HuH-7 (cell line): ENCODE measurements at places on chromosomes 5 and 9.
A peak's percentile ranks its signal among the peaks of the same experiment; 100 is the strongest.

GRCh38 chr5:67065237-67065636 lies 131.4 kb downstream of the CD180 start:
- DNase-seq, result no peak

- DNase-seq, result no peak
Observed at GRCh38 chr9:89882930-89883361, 278.1 kb downstream of the GADD45G start.

DNA sequence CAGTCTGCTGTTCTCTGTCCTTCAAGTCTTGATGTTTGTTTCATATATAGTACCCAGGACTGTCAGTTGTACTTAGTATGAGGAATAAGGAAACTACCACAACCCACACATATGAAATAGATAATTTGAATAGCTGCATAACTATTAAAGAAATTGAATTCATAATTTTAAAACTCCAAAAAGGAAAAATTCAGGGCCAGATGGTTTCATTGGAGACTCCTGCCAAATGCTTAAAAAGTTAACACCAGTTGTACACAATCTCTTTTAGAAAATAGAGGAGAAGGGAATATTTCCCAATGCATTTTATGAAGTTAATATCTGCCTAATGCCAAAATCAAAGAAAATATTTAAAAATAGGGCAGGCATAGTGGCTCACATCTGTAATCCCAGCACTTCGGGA lies 24.6 kb upstream of the SPIN1 start:
- DNase-seq, result no peak

- peak; percentile 3 for DNase-seq
Observed at GRCh38 chr5:8458038-8458383, 589.1 kb downstream of the MTRR start.

DNA sequence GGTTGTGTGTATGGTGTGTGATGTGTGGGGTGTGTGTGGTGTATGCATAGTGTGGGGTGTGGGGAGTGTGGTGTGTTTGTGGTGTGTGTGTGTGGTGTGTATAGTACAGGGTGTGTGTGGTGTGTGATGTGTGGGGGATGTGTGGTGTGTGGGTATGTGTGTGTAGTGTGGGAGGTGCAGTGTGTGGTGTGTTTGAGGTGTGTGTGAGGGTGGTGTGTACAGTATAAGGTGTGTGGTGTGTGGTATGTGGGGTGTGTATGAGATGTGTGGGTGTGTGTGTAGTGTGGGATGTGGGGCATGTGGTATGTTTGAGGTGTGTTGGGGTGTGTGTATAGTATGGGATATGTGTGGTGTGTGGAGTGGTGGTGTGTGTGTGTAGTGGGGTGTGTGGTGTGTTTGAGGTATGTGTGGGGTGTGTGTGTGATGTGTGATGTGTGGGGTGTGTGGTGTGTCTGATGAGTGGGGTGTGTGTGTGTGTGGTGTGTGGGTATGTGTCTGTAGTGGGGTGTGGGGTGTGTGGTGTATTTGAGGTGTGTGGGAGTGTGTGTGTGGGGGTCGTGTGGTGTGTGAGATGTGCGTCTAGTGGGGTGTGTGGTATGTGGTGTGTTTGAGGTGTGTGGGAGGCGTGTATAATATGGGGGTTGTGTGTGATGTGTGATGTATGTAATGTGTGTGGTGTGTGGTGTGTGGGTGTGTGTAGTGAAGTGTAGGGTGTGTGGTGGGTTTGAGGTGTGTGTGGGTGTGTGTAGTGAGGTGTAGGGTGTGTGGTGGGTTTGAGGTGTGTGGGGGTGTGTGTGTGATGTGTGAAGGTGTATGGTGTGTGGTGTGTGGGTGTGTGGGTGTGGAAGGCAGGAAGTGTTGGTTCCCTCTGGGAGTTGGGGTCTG lies 8.6 kb downstream of the ECSCR start:
- no peak for DNase-seq

- DNase-seq, result no peak
Observed at GRCh38 chr9:110276781-110277180, 20.5 kb upstream of the TXN start.

- DNase-seq, result no peak
Observed at GRCh38 chr9:135419106-135419505, 60.5 kb upstream of the PPP1R26 start.

DNA sequence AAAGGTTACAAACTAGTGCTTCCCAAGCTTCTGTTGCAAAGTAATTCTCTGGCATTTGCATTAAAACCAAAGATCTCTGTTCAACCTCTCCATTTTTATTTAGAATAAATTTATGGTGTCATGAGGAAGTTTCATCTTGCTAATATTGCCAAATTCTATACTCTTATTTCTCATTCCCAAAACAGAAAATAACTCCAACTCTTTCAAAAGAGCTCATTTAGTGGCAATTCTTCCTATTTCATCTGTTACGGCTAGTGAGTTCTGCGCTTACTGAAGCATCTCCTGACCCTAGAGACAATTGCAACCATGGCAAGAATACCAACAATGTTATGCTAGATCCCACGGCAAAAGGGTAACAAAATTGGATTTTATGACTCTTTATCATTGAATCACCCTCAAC lies 97.0 kb downstream of the HINT1 start:
- no peak for DNase-seq

GRCh38 chr9:81848472-81848871 lies 79.8 kb upstream of the SPATA31D4 start:
- peak; percentile 59 for DNase-seq

- DNase-seq, result no peak
Observed at GRCh38 chr5:100469767-100470166, 65.4 kb upstream of the FAM174A start.

- peak; percentile 12 for DNase-seq
Observed at GRCh38 chr9:73683862-73684591, 532.4 kb downstream of the ANXA1 start.

- no peak for DNase-seq
Observed at GRCh38 chr9:127973169-127974000, 7.4 kb downstream of the EEIG1 start.

DNA sequence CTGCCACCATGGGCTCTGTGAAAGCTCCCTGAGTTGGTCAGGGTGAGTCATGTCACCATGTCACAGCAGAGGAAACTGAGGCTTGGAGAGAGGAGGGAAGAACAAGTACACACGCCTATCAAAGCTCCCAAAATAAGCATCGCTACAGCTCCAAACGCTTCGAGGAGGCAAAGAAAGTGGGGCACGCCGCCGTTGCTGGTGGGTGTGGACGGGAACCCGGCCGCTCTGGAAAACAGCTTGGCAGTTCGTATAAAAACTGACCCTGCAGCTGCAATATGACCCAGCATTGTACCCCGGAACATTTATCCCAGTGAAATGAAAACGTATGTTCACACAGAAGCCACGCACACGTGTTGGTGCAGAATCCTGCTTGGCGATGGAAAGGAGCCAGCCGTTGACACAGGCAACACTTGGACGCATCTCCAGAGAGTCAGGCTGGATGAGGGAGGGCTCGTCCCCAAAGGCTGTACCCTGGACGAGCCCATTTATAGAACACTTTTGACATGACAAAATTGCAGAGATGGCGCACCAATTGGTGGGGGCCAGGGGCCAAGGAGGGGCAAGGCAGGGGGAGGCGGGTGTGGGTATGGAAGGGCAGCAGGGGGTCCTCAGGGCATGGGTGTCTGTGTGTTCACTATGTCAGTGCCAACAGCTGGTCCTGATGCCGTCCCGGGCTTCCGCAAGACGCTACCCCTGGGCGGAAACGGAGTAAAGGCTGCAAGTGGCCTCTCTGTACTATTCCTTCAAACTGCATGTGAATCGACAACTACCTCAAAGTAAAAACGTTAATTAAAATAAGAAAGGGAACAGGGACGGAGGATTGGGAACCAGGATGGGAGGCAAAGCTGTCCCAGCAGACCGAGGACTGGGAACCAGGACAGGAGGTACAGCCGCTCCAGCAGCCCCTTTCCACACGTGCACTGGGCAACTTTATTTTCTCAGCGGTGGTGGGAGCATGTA lies 173.0 kb downstream of the OLFM1 start:
- DNase-seq, result no peak

GRCh38 chr9:90092508-90092907 lies 487.7 kb downstream of the GADD45G start:
- no peak for DNase-seq

- peak; percentile 76 for DNase-seq
Observed at GRCh38 chr9:112112941-112113681, 62.0 kb downstream of the SUSD1 start.

DNA sequence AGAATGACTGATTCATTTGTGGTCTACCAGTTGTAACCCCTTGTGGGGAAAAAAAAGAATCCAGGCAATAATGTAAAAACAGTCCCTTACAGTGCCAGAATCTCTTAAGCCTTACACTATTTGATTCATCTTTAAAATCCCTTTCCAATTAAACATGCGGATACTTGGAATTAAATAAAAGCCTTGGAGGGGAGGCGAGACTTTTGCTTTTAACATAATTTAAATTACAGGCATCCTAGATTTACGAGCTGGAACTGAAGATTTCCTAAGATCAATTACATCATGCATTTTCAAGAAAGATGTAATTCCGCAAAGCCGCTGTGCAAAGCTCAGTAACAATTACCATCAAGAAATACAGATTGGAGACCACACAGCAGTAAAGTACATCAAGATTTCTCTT lies 370.2 kb downstream of the MTRR start:
- DNase-seq, result no peak

DNA sequence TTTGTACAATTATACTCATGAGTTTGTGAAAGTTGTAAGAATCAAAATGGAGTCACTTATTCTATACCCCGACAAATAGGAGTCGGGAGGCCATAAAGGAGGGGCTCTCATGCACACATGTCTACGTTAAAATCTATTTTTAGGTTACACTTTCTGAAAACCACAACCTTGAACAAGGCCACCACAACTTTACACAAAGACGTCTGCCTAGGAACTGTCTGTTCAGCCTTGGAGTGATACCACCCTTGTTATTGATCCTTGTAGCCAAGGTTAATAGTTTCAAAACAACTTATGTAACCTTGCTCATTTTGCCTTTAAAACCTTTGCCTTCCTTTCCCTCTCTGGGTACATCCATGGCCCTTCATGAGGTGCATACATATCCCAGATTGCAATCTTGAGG lies 4.1 kb upstream of the NDFIP1 start:
- DNase-seq, result no peak

DNA sequence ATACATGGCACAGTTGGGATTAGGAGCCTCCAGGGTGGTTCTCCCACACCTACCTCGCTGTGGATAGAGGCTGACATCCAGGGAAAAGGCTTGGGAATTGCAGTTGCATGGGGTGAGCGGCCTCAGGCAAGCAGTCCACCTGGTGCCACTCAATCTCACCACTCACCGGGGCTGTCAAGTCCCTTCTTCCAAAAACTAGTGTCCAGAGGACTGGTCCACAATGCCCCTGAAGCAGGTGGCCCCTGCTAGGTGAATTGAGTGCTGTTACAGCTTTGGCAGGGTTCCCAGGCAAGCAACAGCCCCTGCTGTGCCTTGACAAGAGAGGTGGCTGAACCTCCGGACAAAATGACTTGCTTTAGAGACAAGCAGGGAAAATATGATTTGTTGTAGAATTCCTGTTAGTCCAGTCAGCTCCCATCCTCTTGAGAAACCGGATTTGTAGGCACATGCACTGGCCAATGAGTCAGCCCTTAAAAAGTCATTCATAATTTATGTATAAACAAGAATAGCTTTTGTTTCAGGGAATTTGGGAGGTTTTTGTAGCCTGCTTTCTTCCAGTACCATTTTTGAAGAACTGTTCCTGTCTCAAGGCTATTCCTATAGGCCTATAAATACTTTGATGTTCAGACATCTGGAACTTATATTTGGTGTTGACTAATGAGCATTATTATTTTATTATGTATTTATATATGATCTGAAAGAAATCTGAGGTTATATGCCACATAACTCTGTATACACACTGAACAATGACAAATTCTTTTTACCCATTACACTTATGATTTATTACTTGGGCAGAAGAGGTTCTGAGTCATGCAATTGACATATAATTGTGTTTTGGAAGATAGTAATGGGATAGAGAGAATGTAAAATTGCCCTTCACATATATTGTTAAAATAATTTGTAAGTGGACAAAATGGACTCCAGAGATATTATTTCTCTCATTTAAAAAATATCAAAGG lies 411.1 kb downstream of the ACTL7B start:
- DNase-seq, result no peak

DNA sequence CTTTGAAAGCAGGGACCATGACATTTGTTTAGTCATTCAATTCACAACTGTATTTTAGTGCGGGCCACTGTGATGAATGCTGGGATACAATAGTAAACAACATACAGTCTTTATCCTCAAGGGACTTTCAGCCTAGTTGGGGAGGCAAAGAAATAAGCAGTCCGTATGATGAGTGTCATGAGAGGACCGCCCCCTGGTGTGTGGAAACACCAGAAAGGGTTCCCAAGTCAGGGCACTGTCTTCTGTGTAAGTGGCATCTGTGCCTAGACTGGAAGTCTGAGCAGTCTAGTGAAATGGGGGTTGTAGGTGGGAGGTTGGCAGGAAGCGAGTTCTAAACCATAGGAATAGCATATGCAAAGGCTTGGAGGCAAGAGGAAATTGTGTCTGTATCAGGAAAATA lies 6.8 kb downstream of the C9orf43 start:
- DNase-seq, result no peak

- DNase-seq, result no peak
Observed at GRCh38 chr5:169636477-169637084, 494 bp upstream of the DOCK2 start.

DNA sequence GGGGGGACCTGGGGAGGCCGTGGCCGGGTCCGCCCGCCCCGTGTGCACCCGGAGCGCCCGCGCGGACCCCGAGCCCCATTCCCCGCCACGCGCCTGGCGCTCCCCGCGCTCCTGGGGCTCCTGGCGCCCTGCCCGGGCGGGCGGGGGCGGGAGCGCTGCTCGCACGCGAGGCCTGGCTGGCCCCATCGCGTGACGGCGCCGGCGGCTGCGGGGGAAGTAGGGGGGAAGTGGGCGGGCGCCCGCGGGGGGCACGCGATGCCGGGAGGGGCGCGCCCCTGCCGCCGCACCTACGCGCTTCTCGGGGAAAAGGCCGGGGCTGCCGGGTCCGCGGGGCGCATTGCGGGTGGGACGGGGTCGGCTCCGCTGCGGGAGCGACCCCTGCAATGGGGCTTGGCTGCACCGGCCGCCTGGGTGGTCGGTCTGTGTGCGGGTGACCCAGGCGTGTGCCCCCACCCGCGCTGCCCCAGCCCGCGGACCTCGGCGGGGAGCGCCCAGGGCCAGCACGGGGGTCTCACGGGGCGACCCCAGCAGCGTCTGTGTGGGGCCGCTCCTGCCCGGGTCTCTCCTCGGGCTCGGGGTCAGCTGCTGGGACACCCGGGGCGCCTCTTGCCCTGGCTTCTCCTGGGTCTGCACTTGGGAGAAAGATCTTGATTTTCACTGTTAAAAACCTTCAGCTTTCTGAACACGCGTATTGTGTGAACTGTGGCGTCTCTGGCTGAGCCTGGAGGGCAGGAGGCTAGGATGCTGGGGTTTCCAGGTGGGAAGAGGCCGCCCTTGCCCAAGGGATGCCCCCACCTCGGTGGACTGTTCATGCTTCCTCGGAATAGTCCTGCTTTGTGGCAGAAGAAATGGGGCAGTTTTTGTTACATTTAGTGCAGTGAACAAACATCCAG lies 52.4 kb downstream of the AHRR start:
- DNase-seq, result no peak

- no peak for DNase-seq
Observed at GRCh38 chr9:26243029-26243697, 564.9 kb upstream of the TUSC1 start.
